CD4-positive, alpha-beta T cell treated with Interleukin-4 for 1 hour (primary cell): ENCODE measurements at places on chromosomes 2 and 18.

DNA sequence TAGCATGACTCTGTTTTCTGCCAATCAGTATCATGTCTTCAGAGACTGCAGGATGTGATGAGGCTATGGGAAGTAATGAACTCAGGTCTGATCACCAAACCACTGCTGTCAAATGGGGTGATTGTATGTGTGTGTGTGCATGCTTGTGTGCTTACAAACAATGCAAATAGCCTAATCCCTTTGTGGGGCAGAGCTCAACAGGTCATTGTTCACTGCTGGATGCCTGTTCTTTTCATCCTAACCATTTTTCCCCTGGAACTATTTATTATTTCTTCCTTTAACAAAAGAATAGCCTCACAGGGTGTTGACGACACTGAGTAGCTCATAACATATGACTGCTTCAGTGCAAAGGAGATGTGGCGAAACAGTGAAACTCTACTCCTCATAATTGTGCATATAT, 55.9 kb downstream of the NXPH2 start:
- DNase-seq: no peak

DNA sequence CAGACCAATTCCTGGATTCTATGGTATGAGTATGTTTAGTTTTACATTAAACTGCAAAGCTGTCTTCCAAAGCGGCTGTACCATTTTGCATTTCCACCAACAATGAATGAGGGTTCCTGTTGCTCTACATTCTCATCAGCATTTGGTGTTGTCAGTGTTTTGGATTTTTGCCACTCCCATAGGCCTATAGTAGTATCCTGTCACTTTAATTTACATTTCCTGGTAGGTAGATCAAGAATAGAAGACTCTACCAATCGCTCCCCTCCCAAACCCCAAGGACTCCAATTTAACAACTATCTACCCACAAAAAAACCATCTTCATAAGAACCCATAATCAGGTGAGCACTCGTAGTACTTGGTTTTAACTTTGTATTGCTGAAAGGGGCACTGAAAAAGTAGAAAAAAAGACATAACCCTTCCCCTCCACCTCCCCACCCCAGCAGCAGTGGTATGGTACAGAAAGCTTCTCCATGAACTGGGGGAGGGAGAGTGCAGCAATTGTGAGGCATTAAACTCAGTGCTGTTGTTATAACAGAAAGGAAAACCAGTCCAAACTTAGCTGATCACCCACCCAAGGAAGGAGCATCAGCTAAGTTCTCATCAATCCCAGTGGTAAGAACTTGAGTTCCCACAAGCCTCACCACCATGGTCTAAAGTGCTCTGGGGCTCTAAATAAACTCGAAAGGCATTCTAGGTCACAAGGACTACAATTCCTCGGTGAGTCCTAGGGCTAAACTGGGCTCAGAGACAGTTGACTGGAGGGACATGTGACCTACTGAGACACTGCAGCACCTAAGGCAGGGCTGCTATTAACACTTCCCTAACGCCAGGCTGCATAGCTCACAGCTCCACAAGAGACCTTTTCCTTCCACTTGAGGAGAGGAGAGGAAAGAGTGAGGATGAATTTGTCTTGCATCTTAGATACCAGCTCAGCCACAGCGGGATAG, 35.5 kb upstream of the CYTIP start:
- no peak for DNase-seq

- no peak for DNase-seq
These were observed 338.6 kb upstream of the SOX11 start for GRCh38 chr2:5353565-5353964.

DNA sequence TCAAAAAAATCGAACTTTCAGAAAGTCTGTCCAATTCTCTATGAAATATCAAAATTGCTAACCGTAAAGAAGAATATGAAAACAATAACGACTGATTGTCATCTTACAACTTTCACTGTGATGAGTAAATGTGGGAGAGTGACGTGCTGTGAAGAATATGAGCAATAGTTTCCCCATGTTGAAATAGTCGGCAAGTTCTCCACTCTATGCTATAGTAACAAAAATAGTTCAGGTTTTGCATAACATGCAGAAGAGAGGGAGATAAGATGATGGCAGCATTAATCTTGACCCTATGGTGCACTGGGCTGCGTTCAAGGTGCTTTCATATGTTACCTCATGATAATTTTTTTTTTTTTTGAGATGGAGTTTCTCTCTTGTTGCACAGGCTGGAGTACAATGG, 196.8 kb upstream of the CYRIA start:
- DNase-seq: peak; percentile 35

GRCh38 chr2:233449081-233449901, 95.0 kb downstream of the DGKD start:
- DNase-seq: no peak

GRCh38 chr2:120825370-120826259, 89.9 kb downstream of the GLI2 start:
- DNase-seq: no peak

GRCh38 chr2:183229386-183229785, 105.1 kb downstream of the NUP35 start:
- DNase-seq: no peak

DNA sequence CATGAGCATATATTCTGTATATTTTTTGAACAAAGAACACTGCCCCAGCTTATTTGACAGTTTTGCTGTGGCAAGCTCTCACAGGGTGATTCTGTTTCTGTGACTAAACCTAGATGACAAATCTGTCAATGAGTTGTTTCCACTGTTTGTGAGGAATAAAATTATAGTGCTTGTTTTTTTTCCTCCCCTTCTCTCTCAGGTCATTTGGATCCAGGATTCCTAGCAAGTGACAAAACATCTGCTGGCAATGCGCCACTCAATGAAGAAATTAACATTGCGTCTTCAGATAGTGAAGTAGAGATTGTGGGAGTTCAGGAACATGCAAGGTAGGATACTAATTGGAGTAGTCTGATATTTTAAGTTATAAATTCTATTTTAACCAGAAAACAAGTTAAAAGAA, 149.3 kb downstream of the HAUS1 start:
- DNase-seq: no peak

DNA sequence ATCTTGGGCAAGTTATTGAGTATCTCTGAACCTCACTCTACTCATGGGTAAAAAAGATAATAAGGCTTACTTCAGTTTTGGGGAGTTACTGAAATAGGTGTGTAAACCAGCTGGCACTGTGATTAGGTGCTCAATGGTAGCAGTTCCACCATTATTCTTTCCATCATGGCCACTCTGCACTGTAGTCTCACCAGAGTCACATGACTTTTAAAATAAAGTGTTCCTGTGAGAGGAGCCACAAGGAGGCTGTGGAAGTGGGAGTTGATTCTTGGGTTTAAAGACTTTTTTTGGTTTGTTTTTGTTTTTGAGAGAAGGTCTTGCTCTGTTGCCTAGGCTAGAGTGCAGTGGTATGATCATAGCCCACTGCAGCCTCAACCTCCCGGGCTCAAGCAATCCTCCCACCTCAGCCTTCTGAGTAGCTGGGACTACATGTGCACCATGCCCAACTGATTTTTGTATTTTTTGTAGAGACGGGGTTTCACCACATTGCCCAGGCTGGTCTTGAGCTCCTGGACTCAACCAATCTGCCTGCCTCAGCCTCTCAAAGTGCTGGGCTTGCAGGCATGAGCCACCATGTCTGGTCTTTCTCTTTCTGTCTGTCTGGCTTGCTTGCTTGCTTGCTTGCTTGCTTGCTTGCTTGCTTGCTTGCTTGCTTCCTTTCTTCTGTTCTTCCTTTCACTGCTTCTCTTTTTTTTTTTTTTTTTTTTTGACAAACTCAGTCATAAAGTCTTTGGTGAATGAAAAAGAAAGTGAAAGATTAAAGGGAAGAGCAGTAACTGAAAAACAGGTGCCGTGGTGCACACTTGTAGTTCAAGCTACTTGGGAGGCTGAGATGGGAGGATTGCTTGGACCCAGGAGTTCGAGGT, 21.2 kb upstream of the ACVR1 start:
- DNase-seq: peak; percentile 68

- no peak for DNase-seq
These were observed 31.7 kb downstream of the INPP4A start for GRCh38 chr2:98476192-98476868.

- DNase-seq: no peak
These were observed 67.7 kb downstream of the MCFD2 start for GRCh38 chr2:46847726-46848412.

DNA sequence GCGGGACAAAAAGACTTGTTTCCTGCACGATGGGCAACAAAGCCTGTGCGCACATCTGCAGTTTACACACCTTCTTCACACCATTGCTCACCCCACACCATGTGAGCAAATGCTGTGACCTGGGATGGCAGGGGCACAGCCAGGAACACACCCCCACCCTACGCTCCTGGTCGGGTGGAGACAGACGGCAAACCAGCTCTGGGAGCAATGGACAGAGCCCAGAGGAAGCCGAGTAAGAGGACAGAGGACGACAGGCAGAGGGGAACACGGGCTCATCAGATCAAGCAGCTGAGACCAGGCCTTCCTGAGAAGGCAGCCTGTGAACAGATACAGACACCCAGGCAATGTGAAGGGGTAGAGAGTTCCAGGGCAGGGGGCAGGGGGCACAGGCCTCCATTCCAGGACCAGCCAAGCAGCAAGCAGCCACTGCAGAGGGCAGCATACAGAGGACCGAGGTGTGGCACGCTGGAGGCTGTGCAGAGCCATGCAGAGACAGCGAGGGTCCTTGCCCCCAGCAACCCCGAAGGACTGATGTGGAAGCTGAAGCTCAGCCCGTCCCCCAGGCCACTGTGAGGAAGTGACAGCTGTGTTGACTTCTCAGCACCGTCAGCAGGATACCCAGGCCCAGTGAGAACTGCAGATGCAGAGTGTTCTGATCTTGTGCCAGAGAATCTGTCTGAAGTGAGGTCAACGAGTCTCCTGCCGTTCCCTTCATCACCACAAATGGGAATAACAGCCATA, 46.2 kb downstream of the PARD6G start:
- no peak for DNase-seq

DNA sequence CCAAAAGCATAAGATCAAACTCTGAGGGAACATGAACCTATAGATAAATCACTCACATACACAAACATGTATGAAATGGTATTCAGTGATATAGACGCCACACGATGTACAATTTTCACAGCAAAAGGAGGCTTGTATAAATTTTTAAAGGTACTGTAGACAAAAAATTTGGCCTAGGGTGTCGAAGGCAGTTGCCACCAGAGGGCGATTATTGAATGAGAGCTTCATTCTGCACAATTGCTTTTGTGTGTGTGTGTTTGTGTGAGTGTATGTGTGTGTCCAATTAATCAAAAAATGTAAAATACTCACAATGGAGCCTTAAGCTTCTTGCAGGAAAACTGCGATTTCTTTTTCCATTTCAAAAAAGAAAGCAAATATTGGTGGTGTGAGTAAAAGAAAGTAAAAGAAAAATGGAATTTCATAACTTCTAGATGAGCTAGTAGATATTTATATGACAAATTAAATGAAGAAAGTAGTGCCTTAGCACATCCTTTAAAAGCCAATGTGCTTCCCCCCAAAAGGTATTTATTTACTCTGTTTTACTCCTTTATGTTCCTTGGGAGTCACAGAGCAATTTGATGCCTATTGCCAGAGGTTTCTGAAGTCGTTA, 800.1 kb downstream of the SATB2 start:
- no peak for DNase-seq

- DNase-seq: no peak
These were observed 189.7 kb downstream of the PAX3 start for GRCh38 chr2:222108957-222109585.

DNA sequence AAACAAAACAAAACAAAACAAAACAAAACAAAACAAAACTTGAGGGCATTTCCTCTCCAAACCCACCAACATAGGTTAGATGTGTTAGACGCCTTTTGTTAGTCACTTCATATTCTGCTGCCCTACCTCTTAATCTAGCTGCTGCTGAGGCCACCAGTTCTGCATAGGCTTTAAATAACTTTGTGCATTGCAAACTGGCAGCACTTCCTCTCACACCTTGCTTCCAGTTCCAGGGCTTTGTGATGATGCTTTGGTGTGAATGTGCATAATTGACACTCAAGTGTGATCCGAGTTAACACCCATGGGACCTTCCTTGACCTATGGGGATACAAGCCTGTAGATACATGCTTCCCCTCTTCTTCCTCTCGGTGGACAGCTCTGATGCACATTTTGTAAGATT, 2.3 kb upstream of the SERPINB11 start:
- no peak for DNase-seq

DNA sequence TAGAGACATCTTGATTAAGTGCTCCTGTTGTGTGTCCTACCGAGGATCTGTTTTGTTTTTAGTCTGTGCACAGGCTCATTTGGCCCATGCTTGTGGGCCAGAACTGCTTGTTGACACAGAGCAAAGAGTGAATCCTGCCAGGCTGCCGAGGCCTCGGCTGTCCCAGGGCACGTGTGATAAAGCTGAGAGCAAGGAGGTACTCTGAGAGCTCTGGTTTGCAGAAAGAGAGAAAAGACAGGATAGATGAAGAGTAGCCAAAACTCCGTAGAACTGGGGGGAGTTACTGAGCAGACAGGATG, 175.1 kb downstream of the FAM210A start:
- no peak for DNase-seq

DNA sequence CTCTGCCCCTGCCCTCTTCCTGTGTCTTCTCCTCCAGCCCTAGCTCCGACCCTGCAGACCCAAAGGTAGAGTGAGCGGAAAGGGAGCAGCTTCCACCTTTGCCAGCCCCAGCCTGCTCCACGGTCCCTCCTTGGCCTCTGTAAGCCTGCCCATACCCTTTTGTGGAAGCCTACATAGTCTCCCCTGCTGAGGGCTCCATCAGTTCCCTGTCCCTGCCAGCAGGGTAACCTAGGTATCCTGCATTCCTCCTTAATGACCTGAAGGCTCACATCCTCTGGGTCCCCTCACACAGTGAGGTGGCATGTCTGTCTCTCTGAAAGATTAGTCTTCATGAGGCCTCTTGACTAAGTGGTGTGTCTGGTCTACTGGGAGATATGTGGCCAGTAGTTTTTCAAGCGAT, 20.5 kb upstream of the ACKR3 start:
- DNase-seq: no peak

- DNase-seq: no peak
These were observed 73.2 kb upstream of the NCKAP5 start for GRCh38 chr2:133641497-133641896.

GRCh38 chr18:3248658-3249359, 1.2 kb downstream of the MYL12A start:
- peak; percentile 79 for DNase-seq

DNA sequence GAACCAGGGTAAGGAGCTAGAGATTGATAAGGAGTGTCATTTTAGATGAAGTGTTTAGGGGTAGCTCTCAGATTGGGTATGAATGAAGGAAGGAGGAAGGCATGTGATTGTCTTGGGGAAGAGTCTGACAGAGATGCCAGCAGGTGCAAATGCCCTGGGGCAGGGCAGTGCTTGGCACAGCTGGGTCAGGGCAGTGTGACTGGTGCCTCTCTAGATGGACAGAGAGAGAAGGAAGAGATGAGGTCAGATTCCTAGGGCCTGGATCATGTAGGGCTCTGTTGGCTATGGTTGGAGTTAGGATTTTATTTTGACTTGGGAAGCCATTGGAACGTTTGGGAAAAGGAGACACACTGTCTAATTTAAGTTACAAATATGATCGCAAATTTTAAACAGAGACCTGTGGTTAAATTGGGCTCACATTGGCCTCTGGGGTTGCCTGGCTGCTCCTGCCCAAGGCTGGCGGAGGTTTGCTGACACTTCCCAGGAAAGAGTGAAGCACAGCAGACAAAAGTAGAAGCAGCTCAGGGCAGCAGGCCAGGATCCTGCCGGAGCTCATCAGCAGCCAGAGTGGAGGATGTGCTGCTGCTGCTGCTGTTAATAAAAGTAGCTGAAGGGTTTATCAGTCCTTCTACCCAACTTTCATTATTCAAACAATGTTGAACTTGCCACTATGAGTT, 32.7 kb upstream of the FHL2 start:
- DNase-seq: no peak

- peak; percentile 25 for DNase-seq
These were observed 288.2 kb downstream of the IKZF2 start for GRCh38 chr2:212863185-212863588.
